CD4-positive, alpha-beta T cell treated with Interleukin-2 at 100 ng/mL for 4 hours (primary cell): ENCODE measurements at places on chromosomes 3 and 15.

DNA sequence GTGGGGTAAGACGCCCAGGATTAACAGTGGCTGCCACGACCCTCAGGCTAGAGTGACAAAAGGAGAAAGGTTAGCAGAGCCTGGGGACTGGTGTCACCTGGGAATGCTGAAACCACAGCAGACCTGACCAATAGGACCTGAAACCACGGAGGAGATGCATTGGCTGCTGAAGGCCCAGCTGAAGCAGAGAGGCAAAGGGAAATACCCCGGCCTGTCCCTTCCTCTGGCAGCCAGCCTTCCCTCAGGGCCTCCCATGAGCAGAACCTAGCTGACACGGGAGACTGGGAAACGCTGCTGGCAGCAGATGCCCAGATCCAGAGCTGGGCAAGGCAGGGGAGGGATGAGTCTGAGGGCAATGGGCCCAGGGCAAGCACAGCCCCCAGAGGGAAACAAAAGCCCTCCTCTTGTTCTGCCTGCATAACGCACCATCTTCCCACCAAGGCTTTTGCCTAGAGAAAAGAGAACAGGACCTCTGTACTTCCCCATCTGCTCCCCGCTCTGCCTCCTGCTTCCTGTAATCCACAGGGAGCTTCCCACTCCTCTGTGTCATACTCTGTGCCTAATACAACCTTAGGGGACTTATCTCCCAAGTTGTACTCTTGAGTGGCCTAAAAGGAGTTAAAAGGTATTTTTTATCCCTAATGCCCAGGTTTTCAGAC, 216.2 kb downstream of the ABHD5 start:
- DNase-seq = no peak

- no peak for DNase-seq
Measured at GRCh38 chr15:31887246-31887645, 143.1 kb upstream of the CHRNA7 start.

DNA sequence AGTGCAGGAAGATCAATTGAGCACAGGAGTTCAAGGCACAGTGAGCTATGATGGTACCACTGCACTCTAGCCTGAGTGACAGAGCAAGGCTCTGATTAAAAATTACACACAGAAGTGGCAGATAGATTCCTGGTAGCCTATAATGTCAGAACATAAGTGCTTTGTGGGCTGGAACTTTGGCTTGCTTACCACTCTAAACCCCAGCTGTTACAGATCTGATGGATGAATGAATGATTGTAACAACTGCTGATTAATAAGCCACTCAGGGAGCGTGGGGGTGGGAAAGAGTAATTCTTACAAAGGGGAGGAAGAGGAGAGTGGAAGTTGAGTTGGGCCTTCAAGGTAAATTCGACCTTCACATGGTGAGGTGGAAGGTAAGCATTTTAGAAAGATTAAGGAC, 40.9 kb upstream of the PTPN23 start:
- DNase-seq = no peak

DNA sequence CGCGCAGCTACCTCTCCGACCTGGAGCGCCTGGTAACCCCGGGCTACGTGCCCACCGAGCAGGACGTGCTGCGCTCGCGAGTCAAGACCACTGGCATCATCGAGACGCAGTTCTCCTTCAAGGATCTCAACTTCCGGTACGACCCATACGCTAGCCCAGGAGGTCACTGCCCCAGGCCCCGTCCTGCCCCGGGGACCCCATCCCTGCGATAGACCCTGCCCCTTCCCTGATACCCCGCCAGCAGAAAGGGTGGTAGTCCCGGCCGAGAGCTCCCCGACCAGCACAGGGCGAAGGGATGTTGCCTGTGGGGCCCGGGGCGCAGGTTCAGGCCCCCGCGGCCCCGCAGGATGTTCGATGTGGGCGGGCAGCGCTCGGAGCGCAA, 2.3 kb downstream of the GNAT1 start:
- no peak for DNase-seq

GRCh38 chr3:31105438-31106077, 211.1 kb upstream of the GADL1 start:
- no peak for DNase-seq

GRCh38 chr15:63436872-63437375, 55.3 kb upstream of the CA12 start:
- DNase-seq = peak; percentile 70

DNA sequence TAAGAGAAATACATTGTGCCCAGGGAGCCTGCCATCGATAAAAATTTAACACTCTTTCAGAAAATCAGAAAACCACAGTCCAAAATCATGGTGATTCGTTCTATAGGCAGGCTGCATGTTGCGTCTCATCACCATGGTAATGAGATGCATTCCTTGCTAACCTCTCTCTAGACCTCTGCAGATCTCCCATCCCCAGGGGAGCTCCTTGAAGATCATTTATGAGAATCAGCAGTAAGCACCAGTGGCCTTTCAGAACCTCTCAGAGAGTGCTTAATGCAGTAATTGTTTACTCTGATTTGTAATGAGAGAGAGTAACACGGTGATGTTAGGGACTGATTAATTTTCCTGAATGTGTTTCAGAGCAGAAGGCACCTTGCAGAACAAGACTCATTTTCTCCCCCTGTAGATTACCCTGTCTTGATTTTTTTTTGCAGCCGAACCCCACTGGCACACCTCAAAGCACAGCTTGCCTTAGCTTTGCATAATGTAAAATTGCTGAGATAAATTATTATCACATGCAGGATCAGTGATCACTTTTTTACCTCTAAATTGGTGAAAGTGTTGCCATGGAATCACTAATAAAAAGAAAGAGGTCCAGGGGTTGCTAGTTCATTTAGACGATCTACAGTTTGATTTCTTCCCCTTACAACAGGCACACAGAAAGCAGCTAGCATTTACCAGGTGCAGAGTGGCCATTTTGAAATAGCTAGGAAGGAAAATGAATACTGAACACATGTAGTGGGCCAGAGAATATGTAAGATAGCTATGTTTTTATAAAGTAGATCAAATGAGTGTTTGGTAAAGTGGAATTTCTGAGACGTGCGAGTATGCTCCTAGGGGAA, 98.9 kb upstream of the CHL1 start:
- no peak for DNase-seq
